Brain pericyte (primary cell): ENCODE measurements at places on chromosomes 13 and 19.

DNA sequence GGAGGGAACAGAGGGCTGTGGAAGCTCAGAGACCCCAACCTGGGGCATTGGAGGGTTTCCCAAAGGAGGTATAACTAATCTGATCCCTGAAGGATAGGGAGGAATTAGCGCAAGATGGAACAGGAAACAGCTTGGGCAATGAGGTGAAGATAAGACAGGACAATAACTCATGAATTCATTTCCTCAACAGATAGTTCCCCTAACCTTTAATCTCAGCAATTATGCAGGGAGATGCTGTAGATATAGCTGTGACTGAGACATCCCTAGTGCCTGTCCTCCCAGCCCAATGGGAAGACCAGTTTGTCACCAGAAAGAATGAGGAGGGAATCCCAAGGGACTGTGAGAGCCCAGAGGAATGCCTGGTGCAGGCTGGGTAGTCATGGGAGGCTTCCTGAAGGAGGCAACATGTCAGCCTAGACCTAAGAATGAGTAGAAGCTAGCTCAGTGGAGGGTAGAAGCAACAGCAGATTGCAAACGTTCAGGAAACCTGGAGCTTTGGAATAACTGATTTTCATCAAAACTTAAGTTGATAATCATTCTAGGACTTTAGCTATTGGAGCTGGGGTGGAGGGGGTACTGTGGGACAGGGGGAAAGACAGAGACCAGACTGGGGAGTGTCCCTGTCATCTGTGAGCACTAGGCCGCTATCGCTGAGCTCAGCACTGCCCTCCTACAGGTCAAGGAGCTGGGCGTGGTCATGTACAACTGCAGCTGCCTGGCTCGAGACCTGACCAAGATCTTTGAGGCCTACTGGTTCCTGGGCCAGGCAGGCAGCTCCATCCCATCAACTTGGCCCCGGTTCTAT, 18.8 kb downstream of the HIPK4 start:
- DNase-seq = no peak

GRCh38 chr13:82358284-82358683, 1524.0 kb downstream of the SLITRK1 start:
- no peak for DNase-seq

GRCh38 chr19:10521461-10522171, 4.4 kb upstream of the S1PR5 start:
- DNase-seq = no peak

DNA sequence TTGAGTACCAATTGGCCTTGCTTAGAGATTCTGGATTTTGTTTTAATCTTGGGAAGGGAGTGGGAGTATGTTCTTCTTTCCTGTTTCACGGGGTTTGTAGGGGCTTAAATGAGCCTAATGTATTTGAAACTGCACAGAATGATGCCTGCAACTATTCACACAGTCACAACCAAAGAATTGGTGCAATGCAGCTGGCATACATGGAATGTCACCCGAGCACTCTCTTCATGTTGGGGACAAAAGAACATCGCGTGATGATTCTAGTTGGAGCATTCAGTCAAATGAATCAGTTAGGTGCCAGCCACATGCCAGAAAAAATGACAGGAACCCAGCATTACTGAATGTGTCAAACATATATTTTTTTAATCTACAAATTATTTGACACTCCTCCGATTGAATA, 22.1 kb downstream of the STARD13 start:
- DNase-seq = no peak

GRCh38 chr13:98420554-98421175, 156.2 kb downstream of the STK24 start:
- DNase-seq = no peak

- DNase-seq = no peak
Observed at GRCh38 chr19:19817357-19817756, 4.2 kb downstream of the ZNF506 start.

- DNase-seq = peak; percentile 76
Observed at GRCh38 chr19:48290771-48291488, 21.0 kb downstream of the ZNF114 start.

DNA sequence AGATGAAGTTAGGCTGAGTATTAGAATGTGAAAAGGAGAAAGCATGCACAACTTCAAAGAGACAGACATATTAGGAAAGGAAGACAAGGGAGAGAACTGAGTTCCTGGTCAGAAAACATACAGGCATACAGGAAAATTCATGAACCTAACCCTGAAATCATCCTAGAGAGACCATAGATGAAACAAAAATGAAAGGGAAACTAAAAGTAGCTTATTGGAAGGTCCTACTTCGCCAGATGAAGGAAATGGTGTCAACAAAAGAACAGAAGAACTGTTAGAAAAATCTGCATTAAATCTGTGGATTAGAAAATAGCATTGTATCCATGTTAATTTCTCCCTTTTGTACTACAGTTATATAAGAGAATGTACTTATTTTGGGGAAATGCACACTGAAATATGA, 169.0 kb upstream of the UFM1 start:
- no peak for DNase-seq

DNA sequence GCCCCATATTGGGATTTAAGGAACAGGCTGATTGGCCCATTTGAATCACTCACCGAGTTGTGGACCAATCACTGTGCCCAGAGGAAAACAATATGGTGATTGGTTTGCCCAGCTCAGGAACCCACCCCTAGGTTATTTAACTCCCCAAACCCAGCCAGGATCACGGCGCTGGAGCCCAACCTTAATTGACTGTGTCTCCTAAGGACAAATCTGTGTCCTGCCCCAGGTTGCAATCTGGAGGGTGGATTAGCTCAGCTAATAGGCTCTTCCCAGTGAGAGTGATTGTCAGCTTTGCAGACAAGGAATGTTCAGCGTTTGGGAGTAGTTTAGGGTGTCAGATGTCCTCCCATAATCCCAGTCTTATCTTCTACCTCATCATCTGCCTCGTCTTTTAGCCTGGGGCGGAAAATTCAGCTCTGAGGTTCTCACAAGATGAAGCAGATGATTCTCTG, 3.5 kb upstream of the ZNF358 start:
- no peak for DNase-seq

GRCh38 chr13:53045189-53045588, 16.6 kb downstream of the OLFM4 start:
- DNase-seq = no peak

DNA sequence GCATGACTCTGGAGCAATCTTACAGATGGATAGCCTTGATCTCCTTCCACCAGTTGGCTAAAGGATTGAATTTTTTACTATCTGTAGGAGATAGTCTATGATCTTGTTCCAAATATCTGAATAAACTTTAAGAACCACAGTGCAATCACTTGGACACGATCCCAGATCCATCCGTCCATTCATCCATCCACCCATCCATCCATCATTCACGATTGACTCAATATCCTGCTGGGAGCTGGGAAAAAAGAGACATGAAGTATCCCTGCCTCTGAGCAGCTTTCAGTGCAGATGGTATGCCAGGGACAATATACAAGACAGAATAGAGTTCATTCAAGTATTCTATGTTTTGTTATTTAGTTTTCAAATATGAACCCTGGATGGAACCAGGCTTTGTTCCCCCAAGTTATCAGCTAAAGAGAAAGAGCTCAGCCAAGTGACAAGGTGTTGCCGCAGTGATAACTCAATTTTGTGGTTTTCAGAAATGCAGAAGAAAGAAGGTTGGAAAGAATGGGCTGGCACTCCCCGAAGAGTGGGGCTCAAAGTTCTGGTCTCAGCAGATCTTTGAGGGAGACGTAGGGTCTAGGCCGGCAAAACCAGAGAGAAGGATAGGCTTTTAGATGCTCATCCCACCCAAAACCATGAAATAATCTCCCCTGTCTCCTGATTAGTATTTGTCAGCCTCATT, 66.3 kb downstream of the IRS2 start:
- DNase-seq = no peak

- DNase-seq = no peak
Observed at GRCh38 chr19:20078581-20079031, 806 bp downstream of the ZNF90 start.

GRCh38 chr13:95039415-95039814, 261.8 kb downstream of the ABCC4 start:
- no peak for DNase-seq

- DNase-seq = no peak
Observed at GRCh38 chr13:108313382-108313781, 43.9 kb downstream of the TNFSF13B start.

- DNase-seq = no peak
Observed at GRCh38 chr19:48751845-48752495, 471 bp downstream of the FUT1 start.

- no peak for DNase-seq
Observed at GRCh38 chr13:35566340-35566739, 89.9 kb upstream of the MAB21L1 start.

- no peak for DNase-seq
Observed at GRCh38 chr19:51258165-51259160, 7.6 kb downstream of the SIGLECL1 start.

GRCh38 chr19:13033244-13033643, 38.0 kb downstream of the NFIX start:
- no peak for DNase-seq

GRCh38 chr19:11437955-11438354, 2.5 kb downstream of the PRKCSH start:
- no peak for DNase-seq

DNA sequence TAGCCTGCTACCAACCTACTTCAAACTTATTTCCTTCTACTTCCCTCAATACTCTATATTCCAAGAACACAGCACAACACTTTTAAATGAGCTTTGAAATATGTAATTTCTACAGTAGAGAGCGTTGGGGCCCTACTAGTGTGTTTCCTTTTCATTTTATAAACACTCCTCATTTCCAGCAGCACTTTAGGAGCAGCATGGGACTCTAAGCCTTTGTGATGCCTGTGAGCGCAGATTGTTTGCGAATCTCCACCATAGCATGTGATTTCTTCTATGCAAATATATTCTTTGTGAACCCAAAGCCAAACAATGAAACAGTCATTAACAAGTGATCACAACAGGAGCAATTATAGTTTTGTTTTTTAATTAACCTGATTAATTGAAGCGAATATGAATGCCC, 3.6 kb downstream of the SOHLH2 start:
- DNase-seq = no peak

DNA sequence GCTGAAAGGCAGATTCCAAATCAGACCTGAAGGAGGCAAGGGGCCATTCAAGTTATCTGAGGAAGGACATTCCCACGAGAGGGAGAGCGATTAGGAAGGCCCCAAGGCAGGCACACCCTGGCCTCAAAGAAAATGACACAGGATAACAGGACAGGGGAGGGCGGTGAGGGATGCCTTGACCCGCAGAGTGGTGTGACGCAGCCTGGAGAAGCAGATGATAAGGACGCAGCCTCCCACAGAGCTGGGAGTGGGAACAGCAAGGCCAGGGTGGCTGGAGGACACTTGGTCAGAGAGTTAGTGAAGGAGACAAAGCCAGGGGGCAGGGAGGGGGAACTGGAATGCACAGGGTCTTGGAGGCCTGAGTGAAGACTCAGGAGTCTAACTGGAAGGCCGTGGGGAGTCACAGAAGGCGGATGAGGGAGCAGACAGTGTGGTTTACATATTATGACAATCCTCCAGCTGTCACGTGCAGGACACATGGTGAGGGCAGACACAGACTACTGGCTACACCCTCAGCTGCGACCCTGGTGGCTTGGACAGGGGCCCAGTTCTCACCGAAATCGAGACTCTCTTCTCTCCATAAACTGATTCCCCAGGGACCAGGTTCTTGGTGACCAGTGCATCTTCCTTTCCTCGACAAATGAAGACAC, 5.8 kb upstream of the DYRK1B start:
- DNase-seq = no peak

- DNase-seq = no peak
Observed at GRCh38 chr19:48553676-48554384, 1.9 kb downstream of the SULT2B1 start.

DNA sequence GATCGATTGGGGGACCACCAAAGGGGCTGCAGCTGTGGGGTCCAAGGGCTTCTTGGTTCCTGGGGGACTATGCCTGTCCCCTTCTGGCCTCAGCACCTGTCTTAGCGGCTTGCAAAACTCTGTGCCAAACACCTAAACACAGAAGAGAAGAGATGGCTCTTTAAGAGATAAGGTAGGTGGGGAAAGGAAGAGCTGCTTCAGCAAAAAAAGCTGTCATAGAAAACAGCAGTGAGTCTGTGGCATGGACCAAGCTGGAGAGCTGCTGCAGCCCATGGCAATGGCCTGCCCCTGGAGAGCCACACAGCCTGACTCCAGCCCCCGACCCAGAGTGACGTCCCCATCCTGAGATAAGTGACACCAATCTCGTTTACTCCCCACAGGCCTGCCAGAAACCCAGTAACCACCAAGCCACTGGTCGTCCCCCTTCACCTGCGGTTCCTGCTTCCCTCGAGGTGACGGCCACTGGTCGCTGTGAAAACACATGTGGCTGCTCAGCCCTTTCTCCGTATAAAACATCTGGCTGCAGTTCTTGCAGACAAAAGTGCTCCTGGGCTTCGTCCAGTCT, 25.0 kb upstream of the NAPA start:
- DNase-seq = no peak

DNA sequence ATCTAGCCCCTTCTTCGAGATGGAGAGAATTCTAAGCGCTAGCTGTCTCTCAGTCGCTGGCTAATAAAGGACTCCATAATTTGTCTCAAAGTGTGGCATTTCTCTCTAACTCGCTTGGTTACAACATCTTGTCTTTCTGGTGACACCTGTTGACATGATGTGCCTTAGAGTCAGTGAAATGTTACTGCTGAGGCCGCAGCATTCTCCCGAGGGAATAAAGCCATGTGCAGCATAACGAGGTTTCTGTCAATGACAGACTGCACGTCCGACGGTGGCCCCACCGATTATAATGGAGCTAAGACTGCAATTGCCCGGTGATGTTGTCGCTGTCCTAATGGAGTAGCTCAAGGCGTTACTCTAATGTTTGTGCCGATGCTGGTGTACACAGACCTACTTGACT, 20.3 kb upstream of the GPR32 start:
- no peak for DNase-seq

GRCh38 chr13:30045916-30046704, 195.7 kb upstream of the UBL3 start:
- DNase-seq = no peak

DNA sequence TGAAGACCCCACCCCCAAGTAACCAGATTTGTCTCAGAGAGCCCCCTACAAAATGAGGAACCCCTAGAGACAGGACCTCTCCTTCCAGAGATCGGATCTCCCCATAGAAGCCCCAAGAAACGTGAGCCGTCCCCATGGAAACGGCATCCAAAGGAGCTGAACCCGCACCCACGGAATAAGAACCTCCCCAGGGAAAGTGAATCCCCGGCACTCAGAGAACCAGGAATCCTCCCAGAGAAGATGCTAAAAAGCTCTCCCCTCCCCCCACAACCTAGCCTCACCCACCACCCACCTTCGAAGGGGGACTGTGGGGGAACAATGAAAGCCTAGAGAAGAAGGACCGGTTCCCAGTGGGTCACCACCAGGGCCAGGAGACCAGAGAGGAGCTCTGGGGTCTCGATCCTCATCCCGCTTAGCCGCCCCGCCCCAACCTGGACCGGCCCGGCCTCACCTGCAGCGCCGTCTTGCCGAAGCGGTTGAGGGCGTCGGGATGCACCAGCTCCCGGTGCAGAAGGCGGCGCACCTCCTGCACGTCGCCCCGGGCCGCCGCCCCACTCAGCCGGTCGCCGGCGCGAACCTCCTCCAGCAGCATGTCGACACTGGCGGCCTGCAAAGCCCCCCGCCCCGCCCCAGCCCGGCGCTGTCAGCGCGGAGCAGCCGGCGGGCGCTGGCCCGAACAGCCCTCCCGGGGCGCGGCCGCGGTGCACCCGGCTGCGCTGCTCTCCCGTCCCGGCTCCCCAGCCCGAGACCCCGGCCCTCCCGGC, 535 bp downstream of the CDKN2D start:
- no peak for DNase-seq

GRCh38 chr13:49216334-49216733, 3.8 kb upstream of the MLNR start:
- no peak for DNase-seq
